Uterine smooth muscle cell (primary cell): ENCODE measurements at places on chromosomes 1 and 21. TPM values are rescaled to one million over a fixed set of nuclear protein-coding genes. Genes with fewer than 3 reads are reported as not detected.

The CFAP107 gene
- 0.12 TPM in 1 of 2 replicates, not detected in the other for total RNA-seq

The MAGOH gene
- total RNA-seq, result 23.2 and 44.9 TPM in 2 replicates

The TMPRSS3 gene
- not detected in 2 replicates for total RNA-seq

The HSPA6 gene
- 1.9 and 4.6 TPM in 2 replicates for total RNA-seq

The ECM1 gene
- total RNA-seq, result 9.1 and 9.5 TPM in 2 replicates

The LINGO4 gene
- total RNA-seq, result under 0.01 TPM in 1 of 2 replicates, not detected in the other

The CNTN2 gene
- 0.12 TPM in 1 of 2 replicates, not detected in the other for total RNA-seq

The SPOCD1 gene
- total RNA-seq, result 71.4 and 85.6 TPM in 2 replicates

The RHCE gene
- total RNA-seq, result 0.75 and 0.77 TPM in 2 replicates

The AK5 gene
- total RNA-seq, result 45.2 and 49.5 TPM in 2 replicates

The NCF2 gene
- total RNA-seq, result 0.11 and 0.87 TPM in 2 replicates

The MAD2L2 gene
- 40.9 and 86.3 TPM in 2 replicates for total RNA-seq

The CELA3B gene
- total RNA-seq, result not detected in 2 replicates

The KRTAP21-2 gene
- total RNA-seq, result not detected in 2 replicates

The RPTN gene
- not detected in 2 replicates for total RNA-seq

The MATN1 gene
- total RNA-seq, result not detected in 2 replicates

The LY9 gene
- not detected in 2 replicates for total RNA-seq
